ENCODE measurements at places on chromosomes 7 and 10. TPM values are rescaled to one million over a fixed set of nuclear protein-coding genes. Genes with fewer than 3 reads are reported as not detected.

DNA sequence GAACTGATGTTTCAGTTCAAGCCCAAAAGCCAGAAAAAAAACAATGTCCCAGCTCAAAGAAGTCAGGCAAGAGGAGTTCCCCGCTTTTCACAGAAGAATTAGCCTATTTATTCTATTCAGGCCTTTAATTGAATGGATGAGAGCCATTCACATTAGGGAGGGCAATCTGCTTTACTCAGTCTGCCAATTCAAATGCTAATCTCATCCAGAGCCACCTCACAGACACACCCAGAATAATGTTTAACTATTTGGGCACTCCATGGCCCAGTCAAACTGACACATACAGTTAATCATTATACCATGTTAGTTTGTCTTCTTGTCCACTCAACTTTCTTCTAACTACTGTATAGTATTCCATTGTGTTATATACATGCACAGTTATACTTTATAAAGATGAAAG, 2.6 kb upstream of the NPSR1 start:
- no peaks in the 10 kb centered on the region for H3K27me3 ChIP-seq
- DNase-seq, result no peak
- no peak overlapping the region for H3K4me3 ChIP-seq
- no peak overlapping the region for H3K27ac ChIP-seq

- H3K27me3 ChIP-seq, result no peaks in the 10 kb centered on the region
- no peaks in the 10 kb centered on the region for H3K36me3 ChIP-seq
- H3K4me3 ChIP-seq, result no peak overlapping the region
- peaks cover 5% of the 10 kb centered on the region for H3K4me1 ChIP-seq
- DNase-seq, result no peak
Observed at GRCh38 chr10:24643679-24644209, 79.9 kb downstream of the ARHGAP21 start.

DNA sequence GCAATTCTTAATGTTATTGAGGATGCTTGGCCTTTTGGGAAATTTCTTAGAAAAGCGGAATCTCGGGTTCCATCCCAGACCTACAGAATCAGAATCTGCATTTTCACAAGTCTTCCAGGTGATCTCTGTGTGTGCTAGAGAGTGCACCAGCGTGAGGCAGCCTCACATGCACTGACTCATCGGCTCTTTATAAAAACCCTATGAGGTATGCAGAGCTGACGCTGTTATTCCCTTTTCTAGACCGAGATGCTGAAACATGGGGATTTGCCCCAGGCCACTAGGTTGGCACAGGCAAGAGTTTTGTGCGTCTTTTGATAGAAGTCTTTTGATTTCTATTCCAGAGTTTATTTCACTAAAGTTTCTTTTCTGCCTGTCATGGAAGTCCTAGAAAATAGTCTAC, 61.2 kb downstream of the CDCA7L start:
- H3K4me1 ChIP-seq, result no peaks in the 10 kb centered on the region
- H3K27ac ChIP-seq, result no peak overlapping the region
- no peaks in the 10 kb centered on the region for H3K36me3 ChIP-seq
- H3K27me3 ChIP-seq, result no peaks in the 10 kb centered on the region

GRCh38 chr7:45704683-45705016, 130.5 kb downstream of the ADCY1 start:
- no peaks in the 10 kb centered on the region for H3K36me3 ChIP-seq
- H3K4me1 ChIP-seq, result no peaks in the 10 kb centered on the region
- no peak overlapping the region for H3K27ac ChIP-seq
- no peak overlapping the region for H3K4me3 ChIP-seq

DNA sequence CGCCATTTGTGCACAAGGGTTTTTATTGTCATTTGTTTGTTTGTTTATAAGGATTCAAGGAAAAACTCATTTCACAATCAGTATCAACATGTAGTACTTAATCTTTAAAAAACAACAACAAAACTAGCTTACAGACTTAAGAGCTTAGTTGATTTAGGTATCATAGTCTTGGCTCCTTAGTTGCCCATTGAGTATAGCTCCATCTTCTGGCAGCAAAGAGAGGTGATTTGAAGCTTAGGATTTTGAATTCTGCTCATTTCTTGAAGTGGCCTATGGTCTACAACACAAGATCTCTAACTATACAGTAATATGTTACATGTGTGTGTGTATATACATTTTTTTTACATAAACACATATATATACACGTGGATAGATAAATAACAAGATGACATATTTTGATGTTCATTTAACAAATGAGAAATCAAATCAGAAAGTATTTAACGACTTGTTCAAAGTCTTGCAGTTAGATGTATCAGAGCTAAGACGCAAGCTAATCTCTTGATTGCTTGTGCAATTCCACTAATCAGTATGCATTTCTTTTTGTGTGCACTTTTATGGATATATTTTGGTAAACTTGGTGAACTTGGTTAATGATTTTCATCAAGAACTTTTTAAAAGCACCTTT, 307.3 kb downstream of the CAMK1D start:
- H3K27ac ChIP-seq, result no peak overlapping the region
- no peaks in the 10 kb centered on the region for H3K27me3 ChIP-seq
- H3K36me3 ChIP-seq, result no peaks in the 10 kb centered on the region
- no peaks in the 10 kb centered on the region for H3K4me1 ChIP-seq
- H3K4me3 ChIP-seq, result no peak overlapping the region

GRCh38 chr10:100485366-100485765, 22.6 kb downstream of the WNT8B start:
- H3K27ac ChIP-seq, result no peak overlapping the region
- H3K4me3 ChIP-seq, result no peak overlapping the region
- H3K36me3 ChIP-seq, result no peaks in the 10 kb centered on the region
- peaks cover 10% of the 10 kb centered on the region for H3K27me3 ChIP-seq

The SCART1 gene
- total RNA-seq, result 3.7 TPM

The UNC5B gene
- 3.5 TPM for total RNA-seq

The GPNMB gene
- total RNA-seq, result 335 TPM

The CYP2E1 gene
- 0.96 TPM for total RNA-seq

The CELF2 gene
- total RNA-seq, result 45.6 TPM

The ATOH7 gene
- not detected for total RNA-seq
